M059J (cell line): ENCODE measurements at places on chromosomes 16 and 17.

DNA sequence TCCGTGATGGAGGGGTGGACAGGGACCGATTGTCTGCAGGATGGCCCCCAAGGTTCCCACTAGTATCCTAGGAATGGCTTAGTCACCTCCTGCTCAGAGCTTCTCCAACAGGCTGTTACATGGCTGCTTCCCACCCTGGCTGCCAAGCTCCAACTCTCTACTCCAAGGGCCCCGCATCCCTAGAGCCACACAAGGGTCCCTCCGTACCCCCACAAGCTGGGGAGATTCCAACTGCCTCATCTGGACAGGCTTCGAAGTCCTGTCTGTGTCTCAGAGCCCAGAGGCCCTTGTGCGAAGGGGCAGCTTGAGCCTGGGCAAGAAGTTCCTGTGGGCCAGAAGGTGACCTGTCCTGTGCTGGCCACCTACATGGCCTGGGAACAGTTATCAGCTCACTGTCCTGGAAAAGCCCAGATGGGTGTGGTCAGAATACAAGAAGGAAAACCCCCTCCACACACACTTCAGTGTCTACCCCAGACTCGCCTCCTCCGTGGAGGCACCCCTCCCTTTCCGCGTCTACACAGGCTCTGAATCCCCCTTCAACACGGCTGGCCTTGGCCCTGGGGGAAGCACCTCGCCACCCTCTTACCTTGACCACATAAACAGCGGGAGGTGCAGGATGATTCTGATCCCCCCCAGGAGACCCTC is 586 bp downstream of the MEAK7 start:
- peak; percentile 62 for DNase-seq

GRCh38 chr16:47465919-47466630 is 4.9 kb downstream of the PHKB start:
- DNase-seq = no peak

DNA sequence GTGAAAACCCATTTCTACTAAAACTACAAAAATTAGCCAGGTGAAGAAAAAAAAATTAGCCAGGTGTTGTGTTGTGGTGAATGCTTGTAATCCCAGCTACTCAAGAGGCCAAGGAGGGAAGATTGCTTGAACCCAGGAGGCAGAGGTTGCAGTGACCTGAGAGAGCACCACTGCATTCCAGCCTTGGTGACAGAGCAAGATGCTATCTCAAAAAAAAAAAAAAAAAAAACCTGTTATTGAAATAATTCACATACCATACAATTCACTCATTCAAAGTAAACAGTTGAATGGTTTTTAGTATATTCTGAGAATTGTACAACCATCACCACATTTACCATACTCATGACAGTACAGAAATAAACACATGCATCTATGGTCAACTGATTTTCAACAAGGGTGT is 31.0 kb downstream of the ZNRF1 start:
- peak; percentile 81 for DNase-seq

DNA sequence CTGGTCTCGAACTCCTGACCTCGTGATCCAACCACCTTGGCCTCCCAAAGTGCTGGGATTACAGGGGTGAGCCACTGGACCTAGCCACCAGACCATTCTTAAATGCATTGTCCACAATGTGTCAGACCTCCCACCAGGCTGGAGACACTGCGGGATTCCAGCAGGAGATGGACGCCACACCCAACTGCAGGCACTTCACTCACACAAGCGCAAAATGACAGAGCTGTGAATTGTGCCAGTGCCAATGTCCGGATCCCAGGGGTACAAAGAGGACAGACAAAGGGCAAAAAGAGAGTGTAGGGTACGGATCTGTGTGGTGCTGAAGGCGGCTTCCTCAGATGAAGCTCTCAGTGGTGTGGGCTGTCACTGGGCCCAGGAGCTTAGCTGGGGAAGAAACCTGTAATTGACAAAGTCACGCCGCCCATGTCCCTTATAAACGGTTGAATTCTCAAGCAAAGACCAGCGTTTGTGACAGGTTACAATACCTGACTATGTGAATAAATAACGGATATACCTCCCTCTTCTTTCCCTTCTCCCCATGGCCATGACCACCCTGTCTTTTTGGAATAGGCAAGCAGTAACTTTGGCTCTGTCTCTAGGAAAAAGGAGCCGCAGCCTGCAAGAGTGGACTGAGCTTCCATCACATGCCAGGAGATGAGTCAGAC is 40.0 kb downstream of the HS3ST3A1 start:
- DNase-seq = peak; percentile 94

DNA sequence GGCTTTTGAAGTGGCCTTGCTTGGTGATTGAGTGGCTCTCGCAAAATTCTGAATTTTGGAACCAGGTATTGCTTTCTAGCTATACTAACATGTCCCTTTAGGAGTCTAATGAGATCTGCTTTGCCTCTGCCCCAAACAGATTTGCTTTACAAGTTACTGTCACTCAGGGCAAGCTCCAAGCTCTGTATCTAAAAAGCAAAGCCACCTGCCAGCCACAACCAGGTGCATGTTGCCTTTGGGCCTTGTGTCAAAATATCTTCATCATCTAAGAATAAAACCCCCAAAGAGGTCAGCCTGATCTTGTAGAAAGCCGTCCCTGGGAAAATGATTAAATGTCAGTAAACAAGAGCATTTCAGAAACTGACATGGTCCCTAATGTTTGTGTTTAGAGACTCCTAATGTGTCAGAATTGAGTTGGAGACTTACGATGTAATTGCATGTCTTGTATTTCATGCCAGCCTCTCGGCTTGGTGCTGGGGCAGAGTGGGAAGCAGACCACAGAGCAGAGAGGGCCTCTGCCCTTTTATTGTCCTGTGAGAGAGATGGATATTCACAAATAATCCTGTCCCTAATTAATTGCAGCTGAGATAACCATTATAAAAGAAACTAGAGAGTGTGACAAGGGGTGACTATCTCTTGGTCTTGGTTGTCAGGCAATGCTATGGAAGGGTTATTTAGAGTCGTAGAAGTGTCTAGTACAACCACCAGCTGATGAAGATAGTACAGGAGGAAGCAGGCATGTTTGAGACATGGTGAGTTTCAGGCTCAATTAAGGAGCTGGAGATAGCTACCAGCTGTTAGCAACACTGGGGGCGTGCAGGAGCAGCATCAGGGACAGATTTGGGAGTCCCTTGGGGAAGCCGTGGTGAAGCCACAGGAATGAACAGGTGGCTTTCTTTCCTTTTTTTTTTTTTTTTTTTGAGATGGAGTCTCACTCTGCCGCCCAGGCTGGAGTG is 90.7 kb downstream of the PITPNC1 start:
- no peak for DNase-seq

DNA sequence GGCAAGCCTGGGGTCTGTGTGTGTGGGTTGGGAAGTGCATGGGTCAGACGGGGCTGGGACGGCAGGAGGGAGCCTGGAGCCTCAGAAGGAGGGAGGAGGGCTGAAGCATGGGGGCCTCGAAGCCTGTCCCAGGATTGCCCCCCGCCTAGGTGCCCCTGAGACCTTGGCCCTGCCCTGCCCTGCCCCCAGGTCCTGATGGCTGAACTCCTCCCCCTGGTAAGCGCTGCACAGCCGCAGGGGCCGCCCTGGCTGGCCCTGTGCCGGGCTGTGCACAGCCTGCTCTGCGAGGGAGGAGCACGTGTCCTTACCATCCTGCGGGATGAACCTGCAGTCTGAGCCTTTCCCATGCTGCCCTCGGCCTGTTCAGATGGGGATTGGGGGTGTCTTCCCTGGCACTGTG is 4.4 kb downstream of the TEDC2 start:
- DNase-seq = no peak

DNA sequence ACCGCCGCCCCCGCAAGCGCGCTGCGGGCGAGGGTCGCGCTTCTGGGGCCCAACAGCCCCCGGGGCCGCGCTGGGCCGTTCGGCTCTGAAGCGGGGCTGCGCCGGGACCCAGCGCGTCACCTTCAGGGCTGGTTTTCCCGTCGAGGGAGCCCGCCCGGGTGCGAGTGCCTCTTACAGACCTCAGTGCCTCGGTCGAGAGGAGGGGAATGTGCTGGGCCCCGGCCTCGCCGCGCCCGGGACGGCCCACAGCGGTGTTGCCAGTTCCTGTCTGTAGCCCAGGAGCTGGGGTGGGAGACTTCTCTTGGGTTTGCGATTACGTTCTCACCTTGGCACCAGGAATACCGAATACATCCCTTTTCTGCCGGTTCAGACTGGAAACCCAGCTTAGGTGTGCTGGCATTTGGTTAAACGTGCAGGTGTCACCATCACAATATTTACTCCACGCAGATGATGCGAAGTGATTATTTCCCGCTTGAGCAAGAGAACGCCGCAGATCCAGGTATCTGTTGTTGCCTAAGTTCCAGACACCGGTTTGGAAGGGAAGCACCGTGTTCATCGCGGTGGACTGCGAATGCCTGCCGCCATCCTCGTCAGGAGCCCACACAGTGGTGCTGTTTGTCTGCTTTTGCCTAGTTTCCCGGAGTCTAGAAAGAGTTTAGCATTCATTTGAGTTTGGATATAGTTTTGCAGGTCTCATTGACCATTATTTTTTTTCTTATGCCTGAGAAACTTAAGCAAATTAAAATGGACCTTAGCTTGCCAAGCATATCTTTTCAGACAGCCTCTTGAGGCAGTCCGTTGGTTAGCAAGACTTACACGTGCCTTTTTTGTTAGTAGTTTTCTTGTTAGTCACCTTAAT is 914 bp downstream of the MAP1LC3B start:
- peak; percentile 56 for DNase-seq

- no peak for DNase-seq
Observed at GRCh38 chr17:16512011-16512410, 20.0 kb upstream of the LRRC75A start.

DNA sequence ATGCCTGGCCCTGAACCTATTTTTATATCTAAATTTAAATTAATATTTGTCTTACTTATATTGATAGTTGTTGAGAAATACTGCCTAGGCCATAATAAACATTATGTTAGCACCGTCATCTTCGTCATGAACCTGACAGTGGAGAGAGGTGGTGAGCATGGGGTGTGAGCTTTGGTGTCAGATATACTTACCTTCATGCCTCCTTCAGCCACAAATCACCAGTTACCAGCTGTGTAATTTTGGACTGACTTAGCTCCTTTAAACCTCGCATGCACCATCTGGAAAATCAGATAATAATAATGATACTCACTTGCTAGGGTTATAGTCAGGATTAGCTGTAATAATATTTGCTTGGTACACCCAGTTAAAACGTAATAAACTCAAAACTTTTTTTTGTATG is 35.0 kb downstream of the SNX29 start:
- no peak for DNase-seq

GRCh38 chr16:8080817-8081216 is 509.5 kb downstream of the TMEM114 start:
- no peak for DNase-seq

DNA sequence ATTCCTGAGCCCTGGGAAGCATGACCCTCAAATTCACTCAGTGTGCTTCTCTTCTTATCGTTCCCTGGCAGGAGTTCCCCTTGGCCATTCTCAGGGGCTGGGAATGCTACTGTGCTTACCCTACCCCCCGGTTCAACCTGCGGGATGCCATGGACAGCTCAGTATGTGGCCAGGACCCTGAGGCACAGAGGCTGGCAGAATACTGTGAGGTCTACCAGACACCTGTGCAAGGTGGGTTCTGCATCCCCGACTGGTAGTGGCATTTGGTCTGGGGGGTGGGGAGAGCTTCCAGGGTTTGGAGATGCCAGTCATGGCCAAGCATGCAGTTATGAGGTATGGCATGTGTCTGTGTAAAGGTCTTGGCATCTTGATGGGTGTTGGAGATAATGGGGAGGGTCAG is 39.4 kb downstream of the WSCD1 start:
- DNase-seq = no peak

- DNase-seq = peak; percentile 95
Observed at GRCh38 chr17:61284174-61284573, 115.5 kb upstream of the TBX2 start.

GRCh38 chr17:70365091-70365583 is 195.8 kb downstream of the KCNJ2 start:
- peak; percentile 31 for DNase-seq

DNA sequence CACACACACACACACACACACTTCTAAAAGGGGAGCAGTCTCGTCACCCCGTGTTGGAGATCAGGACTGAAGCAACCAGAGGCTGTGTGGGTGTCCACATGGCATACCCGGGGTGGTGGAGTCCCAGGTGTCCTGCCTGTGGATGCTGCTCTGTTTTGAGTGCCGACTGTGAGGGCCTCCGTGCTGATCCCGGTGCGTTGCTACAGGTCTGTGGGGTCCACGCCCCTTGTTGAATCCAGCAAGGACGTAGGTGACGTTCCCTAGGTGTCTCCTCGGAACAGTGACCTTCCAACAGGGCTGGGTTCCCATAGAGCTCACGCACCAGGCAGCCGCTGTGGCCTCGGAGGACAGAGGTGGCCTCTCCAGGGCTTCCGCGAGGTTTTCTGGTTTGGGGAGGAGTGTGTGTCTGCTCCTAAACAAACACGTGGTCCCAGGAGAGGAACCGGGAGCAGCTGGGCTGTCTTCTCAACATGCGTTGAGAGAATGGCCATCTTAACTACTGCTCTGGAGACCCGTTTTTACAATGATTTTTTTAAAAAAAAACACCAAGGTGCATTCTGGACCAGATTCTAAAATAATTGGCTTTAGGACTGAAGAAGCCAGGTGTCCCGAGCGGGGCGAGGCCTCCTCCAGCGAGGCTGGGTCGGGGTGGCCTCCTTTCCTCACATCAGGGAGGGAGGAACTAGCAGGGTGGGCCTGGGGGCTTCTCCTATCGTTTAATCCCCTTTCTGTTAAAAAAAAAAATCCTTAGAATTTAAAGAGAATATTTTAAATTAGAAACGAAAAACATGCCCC is 100.6 kb upstream of the ZNF750 start:
- DNase-seq = no peak

DNA sequence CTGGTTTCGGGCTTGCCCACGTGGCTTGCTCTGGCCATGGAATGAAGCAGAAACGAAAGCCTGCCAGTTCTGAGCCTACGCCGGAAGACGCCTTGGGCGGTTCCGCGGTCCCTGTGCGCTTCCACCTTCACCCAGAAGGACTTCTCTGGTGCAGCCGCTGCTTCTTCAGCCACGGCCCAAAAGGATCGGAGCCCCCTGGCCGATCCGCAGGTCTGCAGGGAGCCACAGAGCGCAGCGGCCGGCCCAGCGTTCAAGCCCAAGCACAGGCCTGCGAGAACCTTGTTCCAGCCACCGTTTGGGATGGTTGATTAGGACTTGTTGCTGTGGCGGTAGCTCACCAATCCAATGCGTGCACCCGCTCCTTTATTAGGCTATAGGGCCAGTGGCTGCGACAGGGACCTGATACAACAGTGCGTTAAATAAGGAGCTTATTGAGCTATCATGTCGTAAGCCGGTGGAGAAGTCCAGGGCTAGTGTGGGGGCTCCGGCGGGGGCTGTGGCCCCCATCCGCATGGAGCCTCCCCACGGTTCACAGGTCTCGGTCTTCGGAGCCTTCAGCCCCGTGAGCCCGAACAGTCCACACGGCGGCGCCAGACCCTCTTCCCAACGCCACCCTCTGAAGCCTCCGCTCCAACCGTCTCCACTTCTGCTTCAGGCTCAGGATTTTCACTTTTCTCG is 10.2 kb upstream of the MPP2 start:
- DNase-seq = no peak

- DNase-seq = no peak
Observed at GRCh38 chr16:17204206-17204605, 266.6 kb downstream of the XYLT1 start.

GRCh38 chr17:48578616-48579470 is 693 bp upstream of the HOXB4 start:
- DNase-seq = no peak
